ENCODE measurements at places on chromosomes 6 and 20. TPM values are rescaled to one million over a fixed set of nuclear protein-coding genes. Genes with fewer than 3 reads are reported as not detected.

The KIF3B gene
- total RNA-seq: 26.5 TPM

The CD40 gene
- 4.4 TPM for total RNA-seq

The HRH3 gene
- not detected for total RNA-seq

The RAET1E gene
- 2.3 TPM for total RNA-seq

The OOEP gene
- total RNA-seq: not detected

The WFDC2 gene
- total RNA-seq: 0.15 TPM

The ACAT2 gene
- total RNA-seq: 29.3 TPM

All from A549 treated with AZD2906 at 1 μM for 4 hours (cell line).